CD4-positive, alpha-beta T cell treated with Interleukin-2 at 100 ng/mL for 4 hours (primary cell): ENCODE measurements at places on chromosomes 2 and 18.

GRCh38 chr2:40824278-40824677, 372.4 kb upstream of the SLC8A1 start:
- DNase-seq = no peak

GRCh38 chr2:241660593-241661213, 23.2 kb downstream of the ATG4B start:
- DNase-seq = no peak

DNA sequence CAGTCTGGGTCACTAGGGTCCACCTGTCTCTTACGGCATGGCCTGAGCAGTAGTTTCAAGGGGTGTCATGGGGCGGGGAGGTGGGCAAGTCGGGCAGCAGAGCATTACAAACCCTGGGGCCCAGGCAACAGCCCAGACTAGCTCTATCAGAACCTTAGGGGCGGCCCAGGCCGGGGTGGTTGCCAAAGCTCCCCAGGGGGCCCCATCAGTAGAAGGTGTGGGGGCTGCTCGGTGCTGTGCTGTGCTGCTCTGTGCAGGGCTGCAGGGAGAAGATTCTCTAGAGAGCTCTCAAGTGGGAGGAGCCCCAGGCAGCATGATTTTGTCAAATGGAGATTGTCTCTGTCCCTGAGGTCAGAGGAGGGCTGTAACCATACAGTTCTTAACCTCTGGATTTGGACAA, 36.4 kb upstream of the SLC14A1 start:
- DNase-seq = peak; percentile 15

- DNase-seq = no peak
Observed at GRCh38 chr2:27573452-27573851, 9.4 kb upstream of the ZNF512 start.

DNA sequence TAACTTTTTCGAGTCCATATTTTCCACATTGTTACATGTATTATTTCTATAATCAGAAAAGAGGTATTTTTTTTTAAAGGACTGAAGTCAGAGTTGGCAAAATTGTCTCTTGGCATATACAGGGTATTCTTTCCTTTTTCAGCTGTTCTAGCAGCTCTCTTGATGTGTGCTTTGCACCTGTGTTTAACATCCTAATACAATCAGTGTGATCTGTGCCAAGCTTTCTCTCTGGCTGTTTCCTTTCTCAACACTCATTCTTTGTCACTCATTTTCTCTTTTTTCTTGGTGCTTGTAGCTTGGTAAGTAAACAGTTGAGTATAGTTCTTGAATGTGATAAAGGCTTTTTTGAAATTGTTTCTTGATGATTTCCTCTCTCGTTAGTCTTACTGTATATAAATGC, 9.2 kb downstream of the RNMT start:
- DNase-seq = no peak

- DNase-seq = peak; percentile 36
Observed at GRCh38 chr18:63299837-63300745, 19.5 kb downstream of the BCL2 start.

GRCh38 chr2:217099561-217099960, 239.7 kb upstream of the TNP1 start:
- DNase-seq = no peak

DNA sequence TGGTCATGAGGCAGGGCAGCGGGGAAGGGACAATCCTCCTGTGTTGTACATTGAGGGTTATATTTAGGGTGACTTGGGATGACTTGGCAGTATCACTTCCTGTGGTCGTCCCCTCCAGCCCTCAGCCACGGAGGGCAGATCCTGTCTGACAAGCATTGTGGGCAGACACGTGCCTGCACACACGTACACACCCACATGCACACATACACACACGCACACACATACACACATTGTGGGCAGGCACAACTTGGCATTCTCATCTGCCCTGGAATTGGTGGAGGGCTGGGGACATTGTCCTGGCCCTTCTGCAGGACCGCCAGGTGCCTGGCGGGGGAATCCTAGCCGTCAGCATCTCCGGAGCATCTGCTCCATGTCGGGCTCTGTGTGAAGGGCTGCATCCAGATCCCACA, 47.6 kb downstream of the ODC1 start:
- no peak for DNase-seq

GRCh38 chr2:29189052-29189451, 73.8 kb downstream of the CLIP4 start:
- no peak for DNase-seq

DNA sequence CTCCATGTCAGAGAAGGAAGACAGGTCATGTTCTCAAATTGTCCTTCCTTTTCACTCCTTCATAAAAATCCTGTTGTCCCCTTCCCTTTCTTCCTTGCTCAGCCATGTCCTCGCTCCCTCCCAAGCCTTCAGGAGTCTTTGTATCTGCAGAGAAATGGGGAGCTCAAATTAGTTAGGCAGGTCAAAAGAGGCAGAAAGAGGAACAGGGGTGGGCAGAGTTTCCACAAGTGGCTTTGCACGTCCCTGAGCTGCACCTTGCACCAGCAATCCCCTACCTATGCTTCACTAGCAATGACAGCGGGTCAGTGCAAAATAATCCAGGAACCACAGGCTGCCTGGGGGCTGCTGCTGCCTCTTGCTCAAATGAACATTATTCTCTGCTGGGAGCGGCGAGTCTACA, 152.1 kb upstream of the ITGA6 start:
- no peak for DNase-seq

DNA sequence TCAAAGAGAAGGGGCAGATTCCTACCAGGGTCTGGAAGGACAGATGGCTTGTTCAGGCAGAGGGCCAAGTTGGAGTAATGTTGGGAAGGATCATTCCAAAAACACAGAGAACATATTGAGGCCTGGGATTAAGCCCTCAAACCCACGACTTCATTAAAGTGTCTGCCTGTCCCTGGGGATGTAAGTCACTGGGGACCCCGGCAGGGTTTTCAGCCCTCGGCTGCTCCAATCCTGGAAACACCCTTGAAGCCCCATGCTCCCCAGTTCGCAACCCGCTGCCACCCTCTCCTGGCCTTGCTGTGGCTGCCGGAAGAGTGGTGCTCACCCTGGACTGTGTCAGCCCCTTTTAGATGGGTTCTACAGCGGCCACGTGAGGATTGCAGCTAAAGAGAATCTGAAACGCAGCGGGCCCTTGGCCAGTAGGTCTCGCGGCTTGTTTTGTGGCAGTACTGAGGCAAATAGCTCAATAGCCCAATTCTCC, 79.9 kb downstream of the EPAS1 start:
- no peak for DNase-seq

GRCh38 chr2:240232961-240233884, 92.8 kb upstream of the OTOS start:
- peak; percentile 59 for DNase-seq

GRCh38 chr2:52821631-52822030, 946.0 kb upstream of the CHAC2 start:
- no peak for DNase-seq

DNA sequence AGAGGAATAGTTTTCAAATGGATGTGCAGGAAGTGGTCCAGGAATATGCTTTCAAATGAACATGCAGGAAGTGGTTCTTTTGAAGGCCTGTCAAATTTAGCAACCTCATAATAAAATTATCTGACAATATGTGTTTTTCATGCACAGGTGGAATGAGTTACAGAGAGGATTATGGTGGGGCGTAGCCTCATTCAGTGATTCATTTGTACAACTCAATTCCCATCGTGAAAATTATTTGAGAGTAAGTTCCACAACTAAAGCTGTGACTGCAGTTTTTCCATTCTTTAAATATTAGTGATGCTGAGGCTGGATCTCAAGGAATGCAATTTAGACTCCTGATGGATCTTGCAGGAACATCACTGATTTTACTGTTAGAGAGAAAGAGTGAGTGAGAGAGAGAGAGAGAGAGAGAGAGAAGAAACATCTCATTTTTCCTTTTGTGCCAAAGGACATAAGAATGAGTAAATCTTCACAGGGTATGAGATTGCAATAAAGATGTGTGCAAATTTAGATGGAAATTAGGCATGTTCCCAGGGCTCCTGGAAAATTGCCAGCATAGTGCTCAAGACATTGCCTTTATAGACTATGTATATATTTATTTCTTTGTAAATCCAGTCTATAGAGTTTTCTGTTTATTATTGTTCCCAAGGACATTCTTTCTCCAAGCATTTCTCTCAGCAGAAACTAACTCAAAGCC, 394.9 kb upstream of the ZEB2 start:
- DNase-seq = no peak

GRCh38 chr2:98876741-98877140, 59.3 kb downstream of the CRACDL start:
- DNase-seq = no peak

DNA sequence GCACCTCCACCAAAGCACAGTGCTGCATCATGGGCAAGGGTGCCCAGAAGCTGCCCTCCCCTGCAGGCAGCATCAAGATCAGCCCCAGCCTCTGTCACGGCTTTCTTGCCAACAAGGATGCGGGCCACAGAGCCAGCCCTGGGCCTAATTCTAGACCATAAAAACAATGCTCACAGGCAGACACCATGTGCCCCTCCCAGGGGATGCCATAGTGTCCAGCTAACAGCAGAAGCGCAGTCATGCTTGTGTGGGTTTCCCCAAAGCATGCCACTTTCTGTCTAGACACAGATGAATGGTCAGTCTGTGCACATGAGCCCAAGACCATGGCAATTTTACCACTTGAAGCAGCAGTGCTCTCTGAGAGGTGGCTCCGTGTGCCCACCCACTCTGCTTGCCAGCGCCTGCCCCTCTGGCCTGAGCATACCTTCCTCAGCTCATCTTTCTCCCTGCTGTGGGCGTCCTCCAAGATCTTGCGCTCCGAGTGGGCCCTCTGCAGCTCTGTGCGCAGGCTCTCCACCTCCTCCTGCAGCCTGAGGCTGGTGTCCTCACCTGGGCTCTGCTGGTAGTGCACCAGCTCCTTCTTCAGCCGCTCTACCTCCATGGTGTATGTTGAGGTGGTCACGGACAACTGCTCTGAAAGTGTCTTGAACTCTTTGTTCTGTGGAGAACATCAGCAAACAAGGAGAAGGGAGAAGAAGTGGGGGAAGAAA, 81.3 kb upstream of the ACAA2 start:
- DNase-seq = no peak

DNA sequence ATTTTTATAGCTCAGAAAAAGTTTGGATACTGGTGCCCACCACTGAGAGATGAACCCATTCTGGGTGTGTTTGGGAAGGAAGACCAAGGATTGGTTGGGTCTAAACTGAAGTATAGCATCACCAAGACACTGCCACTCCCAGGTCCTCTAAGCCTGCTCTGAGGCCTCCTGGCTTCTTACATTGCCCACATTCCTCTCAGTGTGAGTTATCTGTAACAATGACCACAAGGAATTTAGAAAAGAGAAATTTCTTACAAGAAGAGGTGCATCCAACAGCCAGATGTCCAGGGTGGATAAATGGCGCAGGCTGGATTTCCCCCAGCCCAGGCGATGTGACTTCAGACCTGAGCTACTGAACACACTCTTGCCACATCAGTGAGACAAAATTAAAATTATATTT, 1.6 kb upstream of the GPR45 start:
- DNase-seq = no peak

GRCh38 chr2:241561832-241562231, 3.3 kb downstream of the BOK start:
- DNase-seq = no peak

- no peak for DNase-seq
Observed at GRCh38 chr2:199131136-199131655, 326.5 kb downstream of the SATB2 start.

- no peak for DNase-seq
Observed at GRCh38 chr2:138090330-138090729, 126.1 kb downstream of the HNMT start.

- DNase-seq = no peak
Observed at GRCh38 chr2:208999911-209000310, 423.9 kb upstream of the MAP2 start.

GRCh38 chr18:74897971-74898657, 300.4 kb downstream of the ZNF407 start:
- no peak for DNase-seq

GRCh38 chr2:209771474-209772289, at the start of gene UNC80:
Gene UNC80 (plus strand): TSS chr2:209771832. CDS start chr2:209772073, 241 bp downstream.
- no peak for DNase-seq

GRCh38 chr2:190098851-190099250, 36.3 kb upstream of the MSTN start:
- DNase-seq = no peak

DNA sequence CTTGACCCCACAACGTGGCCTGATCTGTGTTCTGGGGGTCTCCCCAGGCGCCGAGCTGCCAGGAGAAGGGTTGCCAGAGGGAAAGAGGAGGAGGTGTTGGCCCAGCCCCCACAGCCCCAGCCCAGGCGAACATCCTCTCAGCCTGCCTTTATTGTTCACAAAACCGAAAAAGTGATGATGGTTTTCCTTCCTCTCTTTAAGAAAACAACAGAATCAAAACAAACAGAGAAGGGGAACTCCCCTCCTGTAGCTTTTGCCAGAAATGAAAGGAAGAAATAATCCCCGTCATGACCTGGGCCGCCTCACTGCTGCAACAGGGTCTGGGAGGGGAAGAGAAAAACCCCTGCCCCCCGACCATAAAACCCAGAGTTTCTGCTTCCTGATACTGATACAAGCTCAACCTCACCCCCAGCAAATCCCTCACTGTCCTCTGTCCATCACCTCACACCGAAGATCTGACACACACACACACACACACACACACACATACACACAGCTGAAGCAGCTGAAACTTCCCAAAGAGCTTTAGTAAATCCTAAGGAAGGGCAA, 52.0 kb downstream of the ZFP36L2 start:
- DNase-seq = peak; percentile 85

DNA sequence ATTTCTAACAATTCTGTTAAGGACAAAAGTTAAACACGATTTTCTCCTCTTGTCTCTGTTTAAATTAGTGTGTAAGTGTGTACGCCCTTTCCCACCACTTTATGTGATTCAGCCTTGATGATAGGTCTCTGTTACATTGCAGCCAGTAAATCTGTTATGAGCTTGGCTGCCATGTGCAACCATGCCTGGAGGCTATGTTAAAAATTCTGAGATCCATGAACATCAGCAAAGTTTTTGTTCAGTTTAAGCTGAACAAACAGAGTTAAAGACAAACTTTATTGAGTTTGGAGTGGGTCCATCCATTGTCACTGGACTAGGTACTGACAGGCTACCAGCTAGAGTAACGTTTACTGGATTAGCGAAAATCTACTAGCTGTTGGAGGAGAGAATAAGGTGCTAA, 110.4 kb downstream of the NCKAP5 start:
- DNase-seq = no peak

- DNase-seq = no peak
Observed at GRCh38 chr2:120430957-120431356, 85.0 kb downstream of the INHBB start.

- DNase-seq = no peak
Observed at GRCh38 chr2:72134408-72134996, 13.2 kb downstream of the CYP26B1 start.

DNA sequence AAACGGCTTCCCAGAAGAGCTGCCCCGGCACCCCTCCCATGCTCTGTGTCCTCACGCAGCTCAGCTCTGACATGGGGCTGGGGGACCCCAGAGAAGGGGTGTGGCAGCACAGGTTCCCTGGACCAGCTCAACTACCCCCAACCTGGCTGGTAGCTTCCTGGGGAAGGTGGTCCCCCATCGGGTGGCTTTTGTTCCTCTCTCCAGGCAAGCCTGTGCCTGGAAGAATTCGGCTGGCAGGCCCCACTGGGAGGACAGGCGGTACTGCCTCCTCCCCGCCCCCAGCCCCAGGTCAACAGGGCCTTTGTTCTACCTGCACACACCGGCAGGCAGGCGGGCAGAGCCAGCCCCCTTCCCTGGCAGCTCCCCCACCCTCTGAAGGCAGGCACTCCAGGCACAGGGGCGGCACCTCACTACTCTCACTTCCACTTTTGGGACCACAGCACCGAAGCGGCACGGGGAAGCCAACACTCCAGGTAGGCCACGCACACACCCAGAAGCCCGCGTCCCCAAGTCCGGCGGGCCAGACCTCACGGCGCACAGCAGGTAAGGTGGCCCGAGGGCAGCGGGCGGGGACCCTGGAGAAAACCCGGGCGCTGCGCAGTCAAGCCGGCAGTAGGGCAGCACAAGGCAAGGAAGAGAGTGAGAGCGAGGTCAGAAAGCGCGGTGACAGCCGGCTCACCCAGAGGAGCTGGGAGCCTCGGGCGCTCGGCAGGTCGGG, 1.3 kb downstream of the HS6ST1 start:
- no peak for DNase-seq
